Hepatic stellate cell (primary cell): ENCODE measurements at places on chromosomes 5 and 9.

- DNase-seq: no peak
These were observed 883 bp upstream of the RNF145 start for GRCh38 chr5:159210210-159210661.

- DNase-seq: no peak
These were observed 44.8 kb upstream of the EQTN start for GRCh38 chr9:27341545-27342294.

DNA sequence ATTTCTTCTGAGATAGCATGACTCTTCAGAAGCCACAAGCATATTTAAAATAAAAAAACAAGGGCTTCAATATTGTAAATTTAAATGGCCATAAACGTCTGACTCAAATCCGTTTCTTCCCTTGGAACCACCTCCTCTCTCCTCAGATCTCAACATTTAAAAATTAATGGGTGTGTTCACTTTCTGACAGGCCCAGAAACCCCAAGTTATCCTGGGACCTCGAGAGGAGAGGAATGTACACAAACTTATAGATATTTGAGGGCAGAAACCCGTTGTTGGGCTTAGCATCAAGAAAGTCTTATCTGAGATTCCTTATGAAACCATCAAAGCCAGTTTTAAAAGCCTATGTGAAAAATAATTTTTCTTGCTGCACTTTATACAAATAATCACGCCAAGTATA lies 29.2 kb downstream of the MLLT3 start:
- no peak for DNase-seq

GRCh38 chr5:34603378-34603777 lies 52.8 kb upstream of the RAI14 start:
- no peak for DNase-seq

DNA sequence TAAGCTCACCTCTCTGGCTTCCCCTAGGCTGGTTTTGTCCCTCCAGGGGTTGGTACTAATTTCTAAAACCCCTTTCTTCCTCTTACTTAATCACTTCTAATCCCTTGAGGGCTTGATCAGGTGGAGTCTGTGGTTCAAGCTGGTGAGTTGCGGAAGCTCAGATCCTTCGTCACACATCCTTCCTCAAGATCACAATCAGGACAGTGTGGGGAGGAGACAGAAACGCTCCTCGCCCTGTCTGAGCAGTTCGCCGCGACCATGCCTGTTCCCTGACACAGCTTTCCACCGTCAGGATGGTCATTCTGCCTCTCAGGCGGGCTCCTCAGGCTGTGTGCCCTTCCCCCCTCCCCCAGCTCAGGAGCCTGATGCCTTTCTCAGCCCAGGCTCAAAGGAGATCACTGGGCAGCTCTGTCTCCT lies 24.3 kb downstream of the CPLX2 start:
- DNase-seq: no peak

DNA sequence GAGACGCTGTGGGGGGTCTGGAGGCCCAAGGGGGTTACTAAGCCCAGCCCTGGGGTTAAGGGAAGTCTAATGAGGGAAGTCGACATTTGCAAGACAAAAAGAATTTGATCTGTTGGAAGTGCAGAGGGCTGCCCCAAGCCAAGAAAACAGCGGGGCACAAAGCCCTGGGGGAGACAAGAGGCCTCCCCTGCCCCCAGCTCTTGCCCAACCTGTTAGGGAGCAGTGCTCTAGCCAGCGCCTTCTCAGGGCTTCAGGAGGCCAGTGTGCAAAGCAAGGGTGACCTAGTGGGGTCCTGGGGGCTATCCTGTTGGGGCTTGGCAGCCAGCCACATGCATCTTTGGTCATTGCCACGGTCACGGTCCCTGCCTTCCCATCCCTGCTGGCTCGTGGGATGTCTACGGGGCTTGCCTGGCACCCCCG lies 25.2 kb downstream of the GFI1B start:
- DNase-seq: no peak

- peak; percentile 87 for DNase-seq
These were observed 56.4 kb downstream of the NEURL1B start for GRCh38 chr5:172697123-172698121.
